B cell (primary cell): ENCODE measurements at places on chromosomes 2 and 18.

DNA sequence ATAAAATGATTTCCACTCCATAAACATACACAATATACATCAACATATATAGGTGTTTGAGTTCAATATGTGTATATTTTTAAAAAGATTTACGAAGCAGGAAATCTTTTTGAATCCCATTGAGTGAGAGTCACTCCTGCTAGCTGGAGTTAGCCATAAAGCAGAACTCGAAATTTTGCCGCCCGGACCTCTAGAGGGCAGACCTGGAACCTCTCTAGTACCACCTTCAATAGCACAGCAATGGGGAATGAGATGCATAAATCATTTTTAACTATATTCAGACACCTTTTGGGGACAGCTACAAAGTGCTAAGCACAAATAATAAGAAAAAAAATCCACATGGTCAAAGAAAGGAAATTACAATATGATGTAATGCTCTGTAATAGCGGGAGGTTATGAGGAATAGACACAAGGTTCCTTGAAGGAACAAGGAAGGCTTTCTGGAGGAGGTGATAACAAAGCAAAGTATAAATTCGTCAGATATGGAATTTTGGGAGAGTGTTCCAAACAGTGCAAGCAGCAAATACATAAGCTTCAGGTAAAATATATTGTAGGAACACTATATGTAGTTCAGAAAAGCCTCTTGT is 533.4 kb downstream of the ERBB4 start:
- no peak for DNase-seq

DNA sequence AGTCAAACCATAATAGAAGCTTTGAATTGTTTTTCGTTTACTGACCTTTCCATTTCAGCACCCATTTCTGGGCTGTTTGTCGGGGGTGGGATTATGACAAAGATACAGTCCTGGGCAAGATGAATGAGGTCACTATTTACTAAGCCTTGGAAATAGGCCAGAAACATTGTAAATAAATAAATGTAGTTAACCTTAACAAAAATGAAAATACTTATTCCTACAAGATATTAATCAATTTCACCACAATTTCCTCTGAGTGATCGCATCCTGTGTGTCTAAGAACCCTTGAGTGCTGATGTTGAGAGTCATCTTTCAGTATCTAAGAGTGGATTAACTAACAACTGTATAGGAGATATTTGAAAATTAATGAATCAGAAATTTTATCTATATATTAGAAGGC is 14.0 kb downstream of the ITGA4 start:
- no peak for DNase-seq

DNA sequence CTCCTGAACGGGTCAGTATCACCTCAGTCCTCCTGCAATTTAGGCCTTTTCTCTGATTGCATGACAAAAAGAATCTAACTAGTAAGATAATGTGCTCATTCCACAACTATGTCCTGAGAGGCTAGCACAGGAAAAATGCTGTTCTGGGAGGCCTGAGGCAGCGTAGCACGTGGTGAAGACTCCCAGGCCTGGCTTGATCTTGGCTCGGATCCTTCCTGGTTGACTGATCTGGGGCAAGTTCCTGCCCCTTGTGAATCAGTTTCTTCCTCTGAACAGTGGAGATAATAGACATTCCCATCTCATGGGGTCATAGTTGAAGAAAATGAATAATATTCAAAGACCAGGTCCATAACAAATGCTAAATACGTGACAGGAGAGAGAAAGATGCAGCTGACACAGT is 12.3 kb downstream of the FBLN7 start:
- no peak for DNase-seq

GRCh38 chr18:57801761-57802212 is 1.3 kb downstream of the ATP8B1 start:
- DNase-seq, result peak; percentile 39

DNA sequence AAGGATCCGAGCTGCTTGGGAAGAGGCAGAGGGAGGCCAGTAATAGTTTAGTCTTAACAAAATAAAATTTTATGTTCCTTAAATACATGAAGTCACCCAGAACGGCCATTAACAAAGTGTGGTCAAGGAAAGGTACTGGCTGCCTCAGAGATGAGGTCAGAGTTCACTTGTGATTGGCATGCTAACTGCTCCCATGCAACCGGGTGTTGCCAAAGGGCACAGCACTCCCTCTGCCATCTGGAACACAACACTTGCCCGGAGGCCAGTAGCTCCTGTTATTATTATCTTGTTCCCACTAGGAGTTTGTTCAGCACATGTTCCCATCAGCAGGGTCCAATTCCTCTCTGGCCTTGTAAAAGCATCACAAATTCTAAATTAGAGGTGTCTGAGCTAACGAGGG is 207.0 kb downstream of the CYP26B1 start:
- DNase-seq, result no peak

GRCh38 chr2:20677301-20678085 is 10.5 kb downstream of the GDF7 start:
- DNase-seq, result no peak

GRCh38 chr18:58297198-58297597 is 253.2 kb downstream of the NEDD4L start:
- DNase-seq, result no peak

- no peak for DNase-seq
These were observed 6.5 kb downstream of the ERBB4 start for GRCh38 chr2:212532087-212532486.

DNA sequence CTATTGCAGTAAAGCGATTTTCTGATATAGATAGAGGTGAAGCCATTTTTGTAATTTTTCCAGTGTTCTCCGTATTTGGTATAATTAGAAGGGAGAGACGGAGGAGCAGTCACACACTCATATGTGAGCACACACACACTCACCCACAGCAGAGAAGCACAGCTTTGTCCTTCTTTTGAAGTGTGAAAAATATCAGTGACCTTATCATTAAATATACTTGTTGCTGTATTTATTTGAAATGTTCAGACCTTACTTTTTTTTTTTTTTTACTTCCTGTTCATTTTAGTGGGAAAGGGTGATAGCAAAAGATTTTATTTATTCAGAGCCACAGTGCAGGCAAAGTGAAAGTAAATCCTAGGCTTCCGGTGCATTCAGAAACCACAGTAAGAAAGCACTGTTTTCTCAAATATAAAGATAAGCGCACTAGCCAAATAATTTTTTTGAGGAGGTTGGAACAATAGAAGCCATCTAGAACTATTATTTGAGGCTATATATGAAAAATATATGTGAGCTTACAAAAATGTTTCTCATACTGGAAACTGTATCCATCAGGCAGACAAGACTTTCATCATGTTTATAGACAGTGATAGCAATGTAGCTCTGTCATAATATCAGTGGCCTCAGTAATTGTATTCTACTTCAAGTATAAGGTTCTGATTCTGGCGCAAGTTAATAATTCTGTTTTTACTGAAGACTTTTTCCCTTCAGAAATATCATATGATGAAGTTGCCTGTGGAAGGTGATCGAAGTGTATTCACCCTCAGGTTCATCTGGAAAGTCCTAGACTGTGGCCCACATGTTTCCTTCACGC is 37.2 kb downstream of the TSHZ1 start:
- peak; percentile 31 for DNase-seq

DNA sequence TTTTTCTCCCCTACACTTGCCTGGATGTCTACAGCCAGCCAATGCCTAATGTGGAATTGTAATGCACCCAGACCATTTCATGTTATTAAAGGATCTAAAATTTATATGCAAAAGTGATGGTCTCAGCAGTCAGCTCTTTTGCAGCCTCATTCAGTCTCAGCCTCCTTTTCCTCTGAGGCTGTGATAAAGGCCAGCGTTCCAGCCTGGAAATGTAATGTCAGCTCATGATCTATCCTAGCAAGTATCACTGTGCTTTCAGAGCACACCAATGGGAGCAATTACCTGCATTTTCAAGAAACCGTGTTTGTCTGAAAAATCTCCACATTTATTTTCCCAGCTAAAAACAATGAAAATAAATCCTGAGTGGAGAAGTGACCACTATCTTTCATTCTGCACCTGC is 274.6 kb downstream of the CDH20 start:
- no peak for DNase-seq

DNA sequence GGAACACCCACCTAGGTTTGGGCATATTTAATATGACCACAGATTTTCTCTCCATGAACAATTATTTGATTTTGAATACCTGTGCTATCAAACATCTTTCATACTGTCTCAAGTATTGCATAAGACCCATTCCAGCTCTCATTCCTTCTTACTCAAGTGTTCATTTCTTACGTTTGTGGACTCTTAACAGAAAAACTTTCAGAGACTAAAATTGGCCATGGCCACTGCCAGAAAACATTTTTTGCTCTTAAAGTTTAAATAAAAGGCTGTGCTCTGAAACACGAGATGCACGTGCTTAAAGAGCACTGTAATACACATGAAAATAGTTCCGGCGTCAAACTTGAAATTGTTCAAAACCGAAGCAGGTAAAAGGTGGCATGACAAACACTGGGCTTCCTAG is 89.3 kb downstream of the LIMS1 start:
- no peak for DNase-seq

GRCh38 chr2:135913727-135914365 is 37.6 kb upstream of the MCM6 start:
- DNase-seq, result peak; percentile 74

GRCh38 chr18:27062802-27063201 is 122.3 kb downstream of the CHST9 start:
- no peak for DNase-seq

DNA sequence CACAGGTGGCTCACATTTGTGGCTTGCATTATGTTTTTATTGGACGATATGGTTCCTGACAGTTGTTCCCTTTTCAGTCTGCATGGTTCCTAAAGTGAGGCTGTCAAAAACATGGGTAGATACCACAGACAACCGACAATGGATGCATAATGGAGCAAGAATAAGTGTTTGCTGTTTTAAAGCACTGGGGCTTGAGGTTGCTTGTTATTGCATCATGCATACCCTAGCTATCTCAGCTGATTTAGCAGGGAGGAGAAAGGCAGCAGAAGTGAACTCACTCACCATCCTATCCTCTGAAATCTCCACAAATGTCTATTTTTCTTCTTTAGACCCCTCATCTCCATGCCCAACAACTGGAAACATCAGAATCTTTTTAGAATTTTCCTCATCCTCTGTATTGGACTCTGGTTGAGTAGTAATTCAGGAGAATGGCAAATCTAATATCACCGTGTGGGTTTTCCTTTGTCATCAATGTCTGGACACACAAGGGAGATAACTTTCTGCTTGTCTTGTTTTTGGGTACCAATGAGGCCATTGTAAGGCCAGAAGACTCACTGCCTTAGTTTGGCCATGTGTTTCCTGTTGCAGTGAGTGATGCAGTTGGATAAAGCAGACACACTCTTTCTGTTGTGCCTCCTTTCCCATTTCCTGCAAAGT is 46.7 kb downstream of the FBXO48 start:
- DNase-seq, result no peak

DNA sequence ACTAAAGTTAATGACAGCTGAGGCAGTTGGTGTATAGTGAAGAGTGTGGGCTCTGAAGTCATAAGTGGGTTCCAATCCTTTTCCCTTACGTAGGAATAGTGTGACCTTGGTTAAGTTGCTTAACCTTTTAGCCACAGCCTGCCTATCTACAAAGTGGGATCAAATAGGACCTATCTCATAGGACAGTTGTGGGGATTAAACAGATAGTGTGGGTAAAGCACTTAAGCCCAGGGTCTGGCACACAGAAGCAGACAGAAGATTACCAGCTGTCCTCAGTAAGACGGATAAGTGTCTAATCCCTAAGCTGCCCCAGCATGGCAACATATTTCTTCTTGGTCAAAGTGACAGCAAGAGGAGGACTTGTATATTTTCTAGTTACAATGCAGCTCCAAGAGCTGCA is 28.2 kb downstream of the UBE2F start:
- DNase-seq, result no peak

- DNase-seq, result no peak
These were observed 252.5 kb downstream of the PIEZO2 start for GRCh38 chr18:10896851-10897250.

GRCh38 chr2:177808984-177809809 is 263.4 kb downstream of the PDE11A start:
- no peak for DNase-seq

DNA sequence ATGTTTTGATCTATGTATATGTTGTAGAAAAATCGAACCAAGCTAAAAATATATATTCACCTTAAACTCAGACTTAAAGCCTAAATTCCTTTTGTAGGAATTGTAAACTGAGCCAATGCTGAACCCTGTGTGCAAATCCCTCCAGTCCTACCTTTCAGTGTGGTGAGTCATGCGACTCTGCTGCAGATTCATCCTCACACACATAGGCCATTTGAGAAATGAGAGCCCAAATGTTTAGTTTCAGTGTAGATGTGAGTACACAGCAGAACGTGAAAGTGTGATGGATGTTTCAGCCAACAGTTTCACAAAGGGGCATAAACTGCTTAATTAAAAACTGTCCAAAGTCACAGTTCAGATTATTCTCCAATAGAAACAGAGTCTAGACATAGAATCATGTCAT is 193.2 kb downstream of the CDH19 start:
- no peak for DNase-seq

GRCh38 chr2:231146665-231147064 is 21.8 kb upstream of the HTR2B start:
- DNase-seq, result no peak

DNA sequence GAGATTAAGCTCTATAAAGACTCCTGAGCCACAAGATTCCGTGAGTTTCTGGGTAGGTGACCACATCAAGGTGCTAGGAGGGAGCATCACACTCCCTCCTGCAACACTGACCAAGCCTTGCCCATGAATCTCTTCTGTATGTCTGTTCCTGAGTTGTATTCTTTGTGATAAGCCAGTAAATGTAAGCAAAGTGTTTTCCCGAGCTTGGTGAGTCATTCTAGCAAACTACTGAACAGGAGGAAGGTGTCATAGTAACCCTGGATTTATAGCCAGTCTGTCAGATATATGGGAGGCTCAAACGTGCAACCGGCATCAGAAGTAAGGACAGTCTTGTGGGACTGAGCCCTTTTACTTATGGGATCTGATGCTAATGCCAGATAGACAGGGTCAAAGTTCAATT is 346.1 kb upstream of the KYNU start:
- no peak for DNase-seq
